ENCODE measurements at places on chromosomes 11 and 22.

DNA sequence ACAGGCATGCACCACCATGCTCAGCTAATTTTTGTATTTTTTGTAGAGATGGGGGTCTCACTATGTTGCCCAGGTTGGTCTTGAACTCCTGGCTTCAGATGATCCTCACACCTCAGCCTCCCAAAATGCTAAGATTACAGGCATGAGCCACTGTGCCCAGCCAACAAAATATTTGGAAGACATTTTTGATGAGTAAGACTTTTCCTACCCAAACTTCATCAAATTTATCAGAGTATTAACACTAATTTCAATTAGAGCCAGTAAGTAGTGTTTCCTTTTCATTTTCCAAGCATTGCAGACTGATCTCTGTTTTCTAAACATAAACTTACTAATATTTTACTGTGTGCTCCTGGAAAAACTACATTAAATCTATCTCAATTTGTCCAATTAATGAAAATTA, 1.4 kb upstream of the CRTAM start:
- no peak for DNase-seq

DNA sequence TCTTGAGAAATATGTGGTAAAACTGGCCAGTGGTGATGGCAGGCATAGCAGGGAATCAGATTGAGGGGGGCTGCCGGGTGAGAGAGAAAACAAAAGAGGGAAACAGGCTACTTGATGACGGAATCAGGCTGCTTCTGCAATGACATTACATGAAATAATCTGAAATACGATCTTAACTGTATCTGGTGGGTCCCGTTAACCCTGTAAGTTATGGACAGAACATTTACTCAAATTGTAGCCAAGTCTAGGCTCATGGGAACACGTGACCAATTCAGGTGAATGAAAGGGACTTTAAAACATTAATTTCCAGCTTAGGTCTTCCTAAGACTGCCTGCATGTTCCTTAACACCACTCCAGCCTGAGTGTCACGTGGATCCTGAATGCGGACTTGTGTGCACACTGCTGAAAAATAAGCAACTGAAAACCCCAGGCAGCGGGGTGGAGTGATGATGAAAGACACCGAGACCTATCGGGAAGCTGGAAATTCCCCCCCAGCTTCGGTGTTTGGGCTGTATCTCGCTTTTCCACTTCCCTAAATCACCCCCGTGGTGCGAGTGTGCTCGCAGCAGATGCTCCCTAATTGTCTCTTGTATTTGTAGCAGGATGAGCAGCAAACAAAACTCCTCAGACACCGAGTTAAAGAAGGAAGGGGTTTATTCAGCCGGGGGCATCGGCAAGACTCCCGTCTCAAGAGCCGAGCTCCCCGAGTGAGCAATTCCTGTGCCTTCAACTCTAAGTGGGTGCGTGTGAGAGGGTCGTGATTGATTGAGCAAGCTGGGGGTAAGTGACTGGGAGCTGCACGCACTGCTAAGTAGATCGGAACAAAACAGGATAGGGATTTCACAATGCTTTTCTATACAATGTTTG, 145.0 kb upstream of the GRK3 start:
- no peak for DNase-seq

DNA sequence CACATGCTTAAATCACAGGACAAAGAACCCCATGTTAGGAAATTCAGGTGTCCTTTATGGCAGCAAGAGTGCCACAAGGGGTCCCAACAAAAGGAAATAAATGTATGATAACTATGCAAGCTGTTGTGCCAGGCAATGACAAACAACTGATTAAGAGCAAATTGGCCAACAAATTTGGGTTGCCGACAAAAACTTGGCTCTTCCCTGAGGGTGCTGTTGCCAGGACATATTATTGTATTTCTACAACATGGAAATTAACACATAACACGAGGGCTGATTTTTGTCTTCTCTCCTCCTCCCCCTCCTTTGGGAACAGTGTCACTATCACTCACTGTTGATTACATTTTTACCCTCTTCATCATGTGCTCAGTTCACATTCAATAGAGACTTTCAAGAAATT, 56.0 kb downstream of the LRRC4C start:
- no peak for DNase-seq

DNA sequence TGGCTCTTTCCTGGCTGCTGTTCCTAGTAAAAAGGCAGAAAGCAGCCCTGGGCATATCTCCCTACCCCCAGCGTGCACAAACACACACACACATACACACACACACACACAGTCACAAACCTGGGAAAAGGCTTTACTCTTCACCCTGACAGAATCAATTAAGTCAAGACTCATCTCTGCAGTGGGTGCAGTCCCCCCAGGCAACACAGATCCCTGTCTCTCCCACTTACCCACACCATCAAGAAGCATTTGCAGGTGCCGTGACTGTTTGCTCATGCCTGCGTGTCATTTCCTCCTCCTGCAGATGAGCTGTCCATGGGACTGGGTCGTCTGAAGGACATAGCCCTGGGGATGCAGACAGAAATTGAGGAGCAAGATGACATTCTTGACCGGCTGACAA, 28.6 kb downstream of the SNAP29 start:
- DNase-seq, result no peak

GRCh38 chr11:118524356-118524755, 2.9 kb upstream of the TTC36 start:
- no peak for DNase-seq
